Nucleus accumbens (tissue), 56 donors: ENCODE measurements at places on chromosomes 5 and 9.

DNA sequence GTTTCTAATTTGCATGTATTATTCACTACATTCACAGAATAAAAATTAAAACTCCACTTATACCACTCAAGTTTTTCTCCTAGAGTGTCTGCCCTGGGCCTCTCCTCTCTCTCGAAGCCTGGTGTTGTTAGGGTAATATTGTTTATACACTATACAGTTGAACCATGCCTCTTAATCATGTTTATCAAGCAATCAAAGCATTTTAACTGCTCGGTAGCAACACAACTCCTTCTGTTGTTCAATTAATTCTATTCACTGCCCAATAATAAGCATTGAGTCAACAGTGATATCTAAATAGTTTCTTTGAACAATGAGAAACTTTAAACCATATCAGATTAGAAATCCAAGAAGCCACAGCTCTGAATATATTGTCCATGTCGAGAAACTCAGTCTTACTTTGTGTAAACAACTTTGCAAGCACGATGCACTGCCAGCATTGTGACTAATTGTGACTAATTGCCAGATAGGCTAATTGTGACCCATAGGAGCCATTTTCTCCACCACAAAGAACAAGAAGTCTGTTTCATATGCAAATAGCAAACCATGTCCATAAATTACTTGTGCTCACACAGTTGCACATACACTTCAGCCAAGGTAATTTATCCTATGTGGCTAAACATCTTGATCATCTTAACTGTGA, at the start of gene DNAH5:
DNAH5 (minus strand) TSS at position 129 of the 640 bp plus-strand sequence. CDS start 250 bp downstream, outside the sequence.
- no peak for DNase-seq

DNA sequence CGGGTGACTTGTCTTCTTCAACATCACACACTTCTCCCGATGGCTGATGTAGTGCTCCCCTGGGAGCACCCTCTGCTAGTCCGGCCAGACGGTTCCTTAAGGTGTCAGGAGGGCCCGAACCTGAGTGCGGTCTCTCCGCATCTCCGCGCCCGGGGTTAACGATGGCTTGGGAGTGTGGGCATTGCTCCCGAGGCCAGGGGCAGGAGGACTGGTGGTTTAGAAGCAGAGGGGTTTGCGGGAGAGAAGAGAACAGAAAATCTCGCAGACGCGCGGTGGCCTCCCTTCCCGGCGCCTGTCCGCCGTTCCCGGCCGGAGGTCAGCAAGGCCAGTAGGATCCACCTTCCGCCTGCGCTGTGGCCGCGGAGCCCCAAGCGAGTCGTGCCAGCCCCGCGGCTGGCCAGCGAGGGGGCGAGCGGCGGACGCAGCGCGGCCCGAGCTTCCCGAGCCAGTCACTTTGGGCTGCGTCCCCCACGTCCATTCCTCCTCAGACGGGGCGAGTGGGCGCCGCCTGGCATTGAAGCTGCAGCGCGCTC, 700 bp downstream of the CDO1 start:
- DNase-seq, result no peak

DNA sequence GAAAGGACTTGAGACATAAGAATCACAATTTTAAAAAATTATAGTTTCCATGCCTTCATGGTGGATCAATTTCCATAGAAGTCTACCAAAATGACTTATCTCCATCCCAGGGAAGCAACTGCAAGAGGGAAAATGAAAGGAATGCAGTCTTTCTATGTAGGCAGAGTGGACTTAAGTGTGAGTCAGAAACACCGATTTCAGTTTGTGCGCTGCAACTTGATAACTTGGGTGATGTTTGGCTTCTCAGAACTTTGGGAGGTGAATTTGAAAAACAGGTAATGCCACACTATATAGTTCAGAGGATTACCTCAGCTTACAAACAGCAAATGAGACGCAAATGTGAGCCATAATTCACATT, 708 bp upstream of the CSNK1G3 start:
- DNase-seq, result no peak

DNA sequence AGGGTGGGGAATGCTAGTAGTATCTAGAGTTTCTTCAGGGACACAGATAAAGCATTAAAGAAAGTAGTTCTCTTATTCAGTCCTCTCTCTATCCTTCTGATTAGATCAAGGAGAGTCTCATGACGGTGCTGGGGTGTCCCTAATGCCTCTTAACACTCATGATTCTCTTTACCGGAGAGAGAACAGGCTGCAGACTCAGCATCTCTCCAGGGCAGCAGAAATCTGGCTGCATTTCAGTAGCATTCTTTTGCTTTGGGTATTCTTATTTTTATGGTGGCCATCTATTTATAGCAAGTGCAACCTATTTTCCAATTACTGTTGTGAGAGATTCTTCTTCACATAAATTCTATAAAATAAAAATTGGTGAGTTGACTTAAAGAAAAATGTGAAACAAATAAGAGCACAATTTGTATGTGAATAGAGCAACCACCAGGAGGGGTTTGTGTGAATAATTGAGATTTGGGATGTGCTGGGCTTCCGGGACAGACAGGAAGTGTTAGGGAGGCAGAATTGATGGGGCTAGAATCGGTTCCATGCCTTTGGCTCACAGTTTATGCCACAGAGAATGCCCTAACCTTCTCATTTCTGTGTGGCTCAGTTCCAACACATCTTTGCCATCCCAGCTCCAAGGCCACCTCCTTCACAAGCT, 23.8 kb upstream of the BOD1 start:
- no peak for DNase-seq

DNA sequence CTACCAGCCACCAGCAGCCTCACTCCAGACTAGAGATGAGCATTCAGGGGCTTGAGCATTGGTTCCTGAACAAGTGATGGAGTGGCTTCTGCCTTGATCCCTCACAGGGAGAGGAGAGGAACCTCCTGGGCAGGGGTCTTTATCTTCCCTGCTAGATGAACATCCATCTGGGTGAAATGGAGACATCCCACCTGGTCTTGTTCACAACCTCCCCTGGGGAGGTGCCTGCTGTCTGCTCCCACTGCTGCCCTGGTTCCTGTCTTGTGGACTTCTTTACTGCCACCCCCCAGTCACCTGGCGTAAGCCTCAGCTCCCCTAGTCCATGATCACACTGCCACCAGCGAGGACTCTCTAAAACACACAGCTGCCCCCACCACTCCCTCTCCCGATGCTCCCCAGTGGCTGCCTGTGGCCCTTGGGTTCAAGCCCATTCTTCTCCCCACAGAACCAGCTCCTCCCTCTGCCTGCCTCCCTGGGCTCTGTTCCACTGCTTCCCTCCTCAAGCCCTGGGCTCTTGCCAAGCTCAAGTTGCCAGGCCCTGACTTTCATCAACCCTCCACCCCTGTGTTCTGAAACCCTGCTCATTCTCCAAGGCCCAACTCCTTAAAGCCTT, 51.5 kb downstream of the COL15A1 start:
- DNase-seq, result peak; percentile 45

GRCh38 chr5:153827397-153827796, 211.3 kb downstream of the FAM114A2 start:
- no peak for DNase-seq

DNA sequence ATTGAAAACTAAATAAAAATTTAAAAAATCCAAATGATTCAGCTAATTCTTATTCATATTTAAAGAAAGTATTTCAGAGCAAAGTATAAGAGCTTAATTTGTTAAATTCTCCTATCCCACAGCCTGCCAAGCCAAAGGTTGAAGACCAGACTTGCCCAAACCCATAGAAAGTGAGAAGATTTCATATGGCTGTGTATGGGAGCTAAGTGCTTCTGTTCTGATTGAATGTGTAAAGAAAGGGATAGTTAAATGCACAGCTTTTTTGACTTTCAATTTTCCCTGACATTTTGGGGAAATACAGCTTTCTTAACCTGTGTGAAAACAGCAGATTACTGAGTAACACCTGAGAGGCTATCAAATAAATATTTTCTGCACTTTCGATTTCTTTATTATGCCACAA, 125.0 kb upstream of the MTAP start:
- DNase-seq, result no peak

DNA sequence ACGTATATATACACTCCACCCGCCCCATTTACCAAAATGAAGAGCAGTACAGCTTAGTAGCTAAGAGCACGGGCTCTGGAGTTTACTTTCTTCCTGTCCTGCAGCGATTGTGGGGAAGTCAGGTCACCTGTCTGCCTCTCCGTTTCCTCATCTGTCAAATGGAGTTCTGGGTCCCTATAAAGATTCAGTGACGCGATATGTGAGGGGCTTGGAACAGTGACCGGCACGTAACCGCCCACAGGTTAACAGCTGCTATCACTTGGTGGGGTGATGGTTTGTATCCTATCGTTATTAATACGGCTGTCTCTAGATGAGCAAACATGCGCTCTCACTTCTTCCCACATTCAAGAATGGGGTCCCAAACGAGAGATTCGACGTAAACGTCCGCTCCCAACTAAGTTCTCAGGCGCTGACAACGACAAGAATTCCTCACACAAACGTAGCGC, 426 bp downstream of the FAM114A2 start:
- no peak for DNase-seq

DNA sequence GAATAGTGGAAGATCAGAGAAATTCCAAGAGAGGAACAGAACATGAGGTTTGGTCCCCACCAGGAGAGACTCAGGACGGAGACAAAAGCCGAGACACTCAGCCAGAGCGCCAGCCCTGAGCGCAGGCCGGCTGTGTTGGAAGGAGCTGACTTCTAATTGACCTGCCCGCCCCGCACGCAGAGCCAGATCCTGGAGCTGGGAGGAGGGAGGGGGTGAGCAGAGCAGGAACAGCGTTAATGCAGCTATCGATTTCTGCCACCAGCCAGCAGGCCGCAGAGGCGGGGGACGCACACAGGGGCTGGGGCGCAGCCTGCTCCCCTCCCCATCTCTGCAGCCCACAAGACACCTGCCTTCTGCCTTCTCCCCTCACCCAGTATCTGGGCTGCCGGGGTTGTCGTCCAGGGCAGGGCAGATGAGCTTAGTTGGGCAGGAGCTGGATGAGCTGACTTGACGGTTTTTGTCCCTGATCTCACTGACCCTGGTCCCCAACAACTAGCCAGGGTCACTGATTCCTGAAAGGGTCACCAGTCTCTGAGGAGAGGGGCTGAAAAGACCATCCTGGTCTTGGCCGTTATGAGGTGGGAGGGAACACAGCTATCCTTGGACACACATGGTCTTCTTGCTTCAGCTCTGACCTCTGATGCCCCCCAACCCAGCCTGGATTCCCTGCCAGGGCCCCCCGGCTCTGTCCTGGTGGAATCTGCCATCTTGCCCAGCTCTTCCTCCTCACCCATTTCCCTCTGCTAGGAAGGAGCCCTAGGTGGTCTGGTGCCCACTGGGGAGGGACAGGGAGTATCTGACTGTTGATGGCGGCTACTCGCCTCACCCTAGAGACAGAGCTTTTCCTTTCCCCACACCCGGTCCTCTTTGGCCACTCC, 29.8 kb downstream of the CXXC5 start:
- no peak for DNase-seq

- DNase-seq, result peak; percentile 48
Measured at GRCh38 chr5:178461004-178461730, 129.0 kb downstream of the COL23A1 start.

- no peak for DNase-seq
Measured at GRCh38 chr9:129988607-129989361, 54.2 kb downstream of the FNBP1 start.
